ENCODE measurements at places on chromosomes 3 and 15.

- DNase-seq, result no peak
These were observed 901 bp upstream of the MANF start for GRCh38 chr3:51384055-51384725.

DNA sequence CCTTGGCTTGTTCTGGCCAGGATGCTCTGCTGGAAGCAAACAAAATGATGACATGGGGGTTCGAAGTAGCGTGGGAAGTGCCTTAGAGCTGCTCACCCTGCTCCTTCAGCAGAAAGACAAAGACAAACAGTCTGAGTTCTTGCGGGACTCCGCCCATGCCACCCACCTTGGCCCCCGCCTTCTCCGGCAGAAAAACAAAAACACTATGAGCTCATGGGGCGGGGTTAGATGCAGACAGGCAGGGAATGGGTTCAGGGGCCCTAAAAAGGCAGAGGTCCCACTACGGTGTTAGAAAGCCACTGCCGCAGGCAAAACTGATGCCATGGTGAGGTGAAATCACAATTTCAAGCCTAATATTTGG is 9.7 kb upstream of the NCKIPSD start:
- DNase-seq, result no peak

- DNase-seq, result peak; percentile 91
These were observed 57.8 kb upstream of the HRH1 start for GRCh38 chr3:11096266-11097139.

- no peak for DNase-seq
These were observed 160.9 kb downstream of the PLCL2 start for GRCh38 chr3:17045705-17046104.

DNA sequence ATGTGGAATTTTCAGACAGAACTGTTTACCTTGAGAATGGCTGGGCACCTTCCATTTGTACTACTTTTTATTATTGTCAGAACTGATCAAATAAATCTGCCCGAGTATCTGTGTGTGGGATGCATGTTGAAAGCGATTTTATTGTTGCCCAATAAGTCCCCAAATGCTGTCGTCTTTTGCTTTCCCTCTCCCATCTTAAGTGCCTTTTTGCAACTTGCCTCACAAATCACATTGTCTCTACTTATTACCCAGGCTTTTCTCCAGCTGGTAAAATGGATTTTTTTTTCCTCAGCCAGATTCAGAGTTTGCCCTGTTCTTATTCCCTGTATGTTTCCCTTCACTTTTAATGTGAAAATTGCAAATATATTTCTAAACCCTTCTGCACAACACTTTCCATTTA is 163.1 kb downstream of the CNTN4 start:
- no peak for DNase-seq

- DNase-seq, result no peak
These were observed 33.7 kb downstream of the ADCY5 start for GRCh38 chr3:123414973-123415775.

GRCh38 chr15:61151791-61152190 is 77.3 kb downstream of the RORA start:
- DNase-seq, result no peak

DNA sequence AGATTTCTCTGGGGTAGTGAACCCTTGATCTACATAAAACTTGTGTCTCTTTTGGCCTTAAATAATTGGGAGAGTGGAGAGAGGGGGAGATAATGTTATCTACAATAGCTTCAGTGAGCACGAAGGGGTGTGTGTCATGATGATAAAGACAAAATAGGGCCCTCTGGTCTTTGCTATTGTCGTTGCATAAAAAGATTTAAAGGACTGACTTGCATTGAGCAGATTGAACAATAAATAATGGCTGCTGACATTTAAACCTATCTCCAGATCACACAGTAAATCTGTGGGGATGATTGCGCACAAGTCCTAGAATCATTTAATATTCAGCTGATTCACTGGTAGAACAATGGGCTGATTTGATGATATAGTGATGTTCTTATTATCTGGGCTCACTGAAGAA is 71.3 kb upstream of the GAP43 start:
- no peak for DNase-seq

DNA sequence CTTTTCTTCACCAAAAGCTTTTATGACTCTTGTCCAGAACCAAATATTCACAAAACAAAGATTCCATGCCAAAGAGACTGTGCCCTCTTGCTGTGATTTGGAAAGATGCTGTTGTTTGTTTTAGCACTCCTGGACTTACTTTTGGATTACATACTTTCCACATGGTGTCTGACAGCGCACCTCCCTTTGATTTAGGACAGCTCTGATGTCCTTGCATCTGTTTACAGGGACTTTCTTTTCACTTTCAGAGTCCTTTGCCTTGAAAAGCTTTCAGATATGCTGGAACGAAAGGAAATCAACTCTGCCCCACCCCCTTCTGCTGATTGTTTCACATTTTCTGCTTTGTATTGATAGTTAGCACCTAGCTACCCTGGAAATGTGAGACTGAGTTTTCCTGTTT is 133.0 kb upstream of the NR2E3 start:
- DNase-seq, result no peak
